ENCODE measurements at places on chromosomes 13 and 19. TPM values are rescaled to one million over a fixed set of nuclear protein-coding genes. Genes with fewer than 3 reads are reported as not detected.

- DNase-seq = no peak
Measured at GRCh38 chr13:23433171-23434153, at the start of gene SACS. Gene SACS (minus strand): TSS chr13:23433702. CDS start chr13:23411239, 22,463 bp downstream.

Gene DPF1
- total RNA-seq = 0.51 TPM

Gene COL4A1
- 196 TPM for total RNA-seq

Gene DEDD2
- 10.2 TPM for total RNA-seq

Gene IQCN
- total RNA-seq = 1.1 TPM

DNA sequence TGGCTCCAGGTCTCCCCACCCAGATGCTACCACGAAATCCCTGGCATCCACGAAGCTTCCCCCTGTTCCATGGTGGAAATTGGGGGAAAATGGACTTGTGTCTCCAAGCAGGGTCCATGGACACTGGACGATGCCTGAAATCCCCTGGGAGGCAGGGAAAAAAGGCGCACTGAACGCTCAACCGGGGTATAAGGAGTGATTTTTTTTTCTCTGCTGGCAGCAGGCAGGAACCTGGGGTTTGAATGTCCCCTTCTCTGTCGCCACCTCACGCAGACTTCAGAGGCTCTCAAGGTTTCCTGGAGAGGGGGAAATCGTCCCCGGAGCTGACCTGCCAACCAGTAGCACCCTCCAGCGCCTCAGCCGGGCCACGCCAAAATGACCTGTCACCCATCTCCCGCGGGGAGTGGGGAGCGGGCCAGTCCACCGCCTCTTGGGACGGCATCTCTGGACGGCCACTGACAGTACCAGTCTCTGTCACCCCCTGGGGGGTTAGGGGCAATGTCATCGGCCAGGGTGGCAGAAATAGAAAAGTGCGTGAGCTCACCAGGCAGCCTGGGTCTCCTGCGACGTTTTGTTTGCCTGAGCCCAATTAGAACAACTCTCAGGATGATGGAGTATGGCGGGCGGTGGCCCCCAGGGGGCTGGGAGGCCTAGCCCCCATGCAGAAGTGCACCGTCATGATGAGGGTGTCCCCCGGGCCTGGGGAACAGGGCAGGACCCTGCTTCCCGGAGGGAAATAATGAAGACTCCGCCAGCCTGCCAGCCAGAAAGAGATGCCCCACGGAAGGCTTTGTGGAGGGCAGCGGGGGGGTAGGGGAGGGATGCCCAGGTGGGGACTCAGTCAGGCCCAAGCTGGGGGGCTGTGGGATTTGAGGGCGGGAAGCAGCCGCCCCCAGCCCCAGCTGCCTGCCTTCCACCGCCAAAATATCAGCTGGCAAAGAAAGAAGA, 2.6 kb downstream of the PTPRS start:
- DNase-seq = no peak

Gene ZNF541
- total RNA-seq = 1.2 TPM

Gene CCNA1
- 2.0 TPM for total RNA-seq

GRCh38 chr13:40337651-40338050, 328.8 kb downstream of the FOXO1 start:
- DNase-seq = no peak

Gene BRME1
- total RNA-seq = 0.35 TPM

GRCh38 chr19:35944556-35944955, 8.4 kb downstream of the LRFN3 start:
- DNase-seq = no peak

GRCh38 chr19:58511353-58512208, at the start of gene SLC27A5:
Gene SLC27A5 (minus strand): TSS chr19:58511992. CDS start chr19:58511955, 37 bp downstream.
- DNase-seq = no peak

Gene ELAVL3
- total RNA-seq = 0.89 TPM

GRCh38 chr13:92560883-92561282, 665.7 kb upstream of the GPC6 start:
- no peak for DNase-seq

GRCh38 chr13:26280295-26280694, 26.4 kb downstream of the CDK8 start:
- DNase-seq = no peak

GRCh38 chr19:29858621-29859020, 46.8 kb downstream of the CCNE1 start:
- DNase-seq = peak; percentile 64

Gene OR7D2
- not detected for total RNA-seq

- no peak for DNase-seq
Measured at GRCh38 chr13:59601993-59602392, 561.7 kb downstream of the DIAPH3 start.

DNA sequence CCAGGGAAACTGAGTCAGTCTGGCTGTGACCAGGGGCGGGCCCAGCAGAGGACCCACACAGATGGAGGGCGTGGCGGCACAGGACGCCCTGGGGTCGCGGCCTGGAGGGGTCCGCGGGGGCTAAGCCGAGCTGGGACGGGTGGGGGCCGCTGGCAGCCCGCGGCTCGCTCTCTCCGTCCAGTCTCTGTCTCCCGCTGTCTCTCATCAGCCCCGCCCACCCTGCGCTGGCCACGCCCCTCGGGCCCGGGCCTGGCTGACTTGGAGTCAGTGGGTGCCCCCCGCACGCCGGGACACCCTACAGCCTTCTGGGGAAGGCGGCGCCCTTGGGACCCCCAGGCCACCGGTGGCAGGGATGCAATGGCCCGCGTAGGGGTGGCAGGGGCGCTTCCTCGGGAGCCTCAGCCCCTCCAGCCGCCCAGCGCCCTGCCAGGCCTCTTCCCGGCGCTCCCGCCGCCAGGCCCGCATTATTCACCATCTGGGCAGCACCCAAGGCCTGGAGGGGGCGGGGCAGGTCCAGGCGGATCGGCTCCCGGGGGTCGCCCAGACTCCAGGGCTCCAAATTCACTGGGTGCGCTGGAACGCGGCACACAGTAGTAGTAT, at the start of gene TBXA2R:
Gene TBXA2R (minus strand): TSS at position 186 of the 600 bp plus-strand sequence. CDS start 6,241 bp downstream, outside the sequence.
- peak; percentile 88 for DNase-seq

Gene KIRREL2
- total RNA-seq = not detected

GRCh38 chr19:30144802-30145201, 202.8 kb downstream of the URI1 start:
- no peak for DNase-seq

- DNase-seq = no peak
Measured at GRCh38 chr13:84038001-84038400, 155.7 kb upstream of the SLITRK1 start.

DNA sequence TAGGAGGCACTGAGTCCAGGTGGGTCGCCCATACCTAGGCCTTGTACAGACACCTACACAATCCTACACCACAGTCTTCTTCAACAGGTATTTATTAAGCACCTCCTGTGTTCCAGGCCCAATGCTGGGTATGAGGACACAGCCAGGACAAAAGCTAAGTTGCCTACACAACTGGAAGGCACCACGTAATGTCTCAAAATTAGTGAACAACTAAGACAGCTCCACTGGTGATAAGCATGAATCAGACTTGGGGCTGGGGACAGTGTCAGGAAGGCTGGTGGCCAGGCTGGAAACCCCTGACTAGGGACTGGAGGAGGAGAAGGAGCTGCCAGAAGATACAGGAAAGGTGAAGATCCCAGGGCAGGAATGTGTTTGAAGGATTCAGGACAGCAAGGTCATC, 2.4 kb downstream of the SMIM24 start:
- DNase-seq = no peak

Data from cardiac septum (tissue), 1 donor.